GM04504 (cell line): ENCODE measurements at places on chromosomes 1 and 21.

DNA sequence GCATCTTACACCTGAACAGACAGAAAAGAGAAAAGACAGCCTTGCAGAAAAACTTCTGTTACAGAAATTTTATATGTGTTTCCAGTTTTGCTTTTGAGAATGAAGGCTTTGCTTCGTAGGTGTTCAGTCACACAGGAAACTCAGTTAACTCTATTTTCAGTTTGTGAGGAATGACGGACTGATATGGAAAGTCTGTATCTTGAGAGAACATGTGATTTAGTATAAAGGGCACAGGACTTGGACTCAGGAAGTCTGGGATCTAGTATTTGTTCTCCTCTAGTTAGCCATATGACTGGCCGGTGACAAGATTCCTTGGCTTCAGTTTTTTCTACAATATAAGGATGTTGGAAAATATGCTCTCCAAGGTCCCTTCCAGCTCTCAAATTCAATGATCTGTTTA, 149.1 kb downstream of the OLFM3 start:
- no peak for DNase-seq

DNA sequence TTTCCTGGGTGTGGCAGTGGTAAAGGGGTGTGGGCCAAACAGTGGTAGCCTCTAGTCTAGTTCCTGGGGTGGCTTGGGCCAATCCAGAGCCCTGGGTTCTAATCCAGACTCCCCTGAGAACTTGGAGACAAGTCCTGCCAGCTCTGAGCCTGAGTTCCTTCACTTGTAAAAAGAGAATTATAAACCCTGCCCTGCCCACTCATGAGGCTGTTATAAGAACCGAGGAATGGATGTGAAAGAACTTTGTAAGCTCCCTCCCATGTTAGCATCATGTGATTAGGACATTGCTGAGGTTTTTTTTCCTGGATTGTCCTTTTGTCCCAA, 131.0 kb downstream of the RRAGC start:
- DNase-seq, result no peak

- DNase-seq, result no peak
Measured at GRCh38 chr1:188129856-188130838, 1301.4 kb downstream of the PLA2G4A start.

- DNase-seq, result no peak
Measured at GRCh38 chr1:183227422-183228346, 41.6 kb downstream of the LAMC2 start.

GRCh38 chr1:70449049-70449448, 38.0 kb downstream of the CTH start:
- no peak for DNase-seq

DNA sequence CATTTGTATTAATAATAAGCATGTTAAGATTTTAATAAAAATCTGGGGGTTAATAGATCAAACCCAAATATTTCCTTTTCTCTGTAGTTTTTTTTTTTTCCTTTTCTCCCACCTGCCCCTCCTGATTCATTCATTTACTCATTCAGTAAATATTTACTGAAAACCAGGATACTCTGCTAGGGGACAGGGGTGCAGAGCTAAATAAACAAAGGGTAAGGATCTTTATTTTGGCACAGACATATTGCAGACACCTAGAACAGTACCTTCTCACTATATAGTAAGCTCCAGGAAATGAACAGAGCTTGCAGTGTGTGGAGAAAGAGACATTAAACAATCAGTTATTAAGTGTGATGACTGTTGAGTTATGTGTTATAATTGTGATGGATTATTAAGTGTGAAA, 60.9 kb downstream of the AK5 start:
- DNase-seq, result no peak

DNA sequence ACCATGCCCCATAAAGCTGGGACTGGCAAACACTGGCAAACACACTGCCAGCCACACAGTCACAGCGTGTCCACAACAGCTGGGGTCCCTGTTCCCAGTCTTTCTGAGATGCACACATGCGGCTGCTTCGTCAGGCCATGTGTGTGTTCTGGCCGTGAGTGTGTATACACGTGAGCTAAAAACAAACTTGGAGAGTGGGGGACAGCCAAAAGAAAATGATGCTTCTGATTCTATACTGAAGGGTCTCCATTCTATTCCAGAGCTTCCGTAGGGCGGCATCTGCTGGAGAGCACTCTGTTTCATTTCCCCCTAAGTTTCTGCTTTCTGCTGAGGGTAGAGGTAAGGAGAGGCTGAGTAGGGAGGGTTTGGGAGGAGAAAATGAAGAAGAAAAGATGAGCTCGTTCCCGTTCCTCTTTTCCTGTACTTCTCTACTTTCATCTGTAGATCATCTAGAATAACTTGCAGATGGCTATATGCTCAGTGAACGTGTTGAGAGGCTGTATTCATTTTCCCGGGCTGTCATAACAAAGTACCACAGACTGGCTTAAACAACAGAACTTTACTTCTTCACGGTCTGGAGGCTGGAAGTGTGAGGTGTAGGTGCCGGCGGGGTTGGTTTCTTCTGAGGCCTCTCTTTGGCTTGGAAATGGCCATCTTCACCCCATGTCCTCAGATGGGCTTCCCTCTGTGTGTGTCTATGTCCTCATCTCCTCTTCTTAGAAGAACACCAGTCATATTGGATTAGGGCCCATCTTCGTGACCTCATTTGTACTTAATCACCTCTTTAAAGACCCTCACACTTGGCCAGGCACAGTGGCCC, 151.6 kb downstream of the TOMM20 start:
- DNase-seq, result no peak

GRCh38 chr1:83839566-83840173, 159.3 kb downstream of the TTLL7 start:
- no peak for DNase-seq

- DNase-seq, result no peak
Measured at GRCh38 chr1:11245248-11245647, 17.1 kb downstream of the MTOR start.

DNA sequence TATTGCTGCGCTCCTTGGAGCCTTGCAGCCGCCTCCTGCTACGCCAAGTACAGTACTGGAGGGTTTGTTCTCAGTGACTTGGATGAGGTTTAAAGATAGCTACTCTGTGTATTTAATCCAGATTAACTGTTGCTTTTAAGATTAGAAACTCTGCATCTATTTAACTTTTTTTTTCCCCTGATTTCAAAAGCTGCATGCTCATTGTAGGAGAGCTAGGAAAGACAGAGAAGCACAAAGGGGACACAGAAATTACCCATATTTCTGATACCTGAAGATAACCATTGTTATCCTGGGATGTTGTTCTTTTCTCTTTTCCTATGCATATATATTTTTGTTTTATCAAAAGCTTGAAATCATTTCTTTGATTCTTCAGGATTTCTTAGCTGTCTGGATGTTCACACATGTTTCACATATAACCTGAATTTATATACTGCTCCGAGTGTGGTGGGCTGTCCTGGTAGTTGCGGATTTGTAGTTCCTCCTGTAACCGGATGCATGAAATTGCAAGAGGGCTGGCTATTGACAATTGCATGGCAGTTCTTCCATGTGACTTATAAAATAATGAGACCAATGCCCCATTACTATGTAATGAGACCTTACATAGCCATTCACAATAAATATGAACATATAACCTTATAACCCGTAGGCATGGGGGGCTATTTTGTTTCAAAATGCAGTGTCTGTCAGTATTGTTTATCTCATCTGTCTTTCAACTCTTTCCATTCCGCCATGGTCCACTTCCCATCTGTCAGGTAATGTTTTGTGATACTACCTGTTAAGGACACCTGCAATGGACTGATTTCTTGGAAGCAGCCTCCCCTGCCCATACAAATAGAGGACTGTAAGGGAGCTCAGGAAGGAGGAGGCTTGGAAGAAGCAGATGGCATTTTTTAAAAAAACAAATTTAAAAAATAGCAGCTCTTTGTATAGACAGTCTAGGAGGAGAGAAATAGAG, 1.4 kb downstream of the RAVER2 start:
- DNase-seq, result no peak

- DNase-seq, result no peak
Measured at GRCh38 chr1:5150191-5150590, 495.8 kb downstream of the AJAP1 start.

DNA sequence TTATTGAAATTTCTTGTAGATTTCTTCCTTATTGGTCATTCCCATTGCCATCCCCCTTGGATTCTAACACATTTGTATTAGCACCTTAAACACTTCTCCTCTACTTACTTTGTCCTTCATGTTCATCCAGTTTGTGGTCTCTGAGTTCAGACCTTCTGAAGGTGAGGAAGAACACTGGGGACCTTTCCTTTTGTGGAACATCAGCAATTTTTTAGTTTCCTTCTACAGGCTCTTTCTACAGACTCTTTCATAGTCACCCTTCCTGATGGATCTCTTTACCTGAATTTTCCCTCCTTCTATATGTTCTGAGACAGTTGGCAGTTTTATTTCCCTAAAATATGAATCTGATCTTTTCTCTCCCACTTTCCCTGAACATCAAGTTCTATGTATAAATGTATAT, 4.4 kb upstream of the PALMD start:
- no peak for DNase-seq

- no peak for DNase-seq
Measured at GRCh38 chr1:234235434-234235881, 137.8 kb upstream of the COA6 start.

DNA sequence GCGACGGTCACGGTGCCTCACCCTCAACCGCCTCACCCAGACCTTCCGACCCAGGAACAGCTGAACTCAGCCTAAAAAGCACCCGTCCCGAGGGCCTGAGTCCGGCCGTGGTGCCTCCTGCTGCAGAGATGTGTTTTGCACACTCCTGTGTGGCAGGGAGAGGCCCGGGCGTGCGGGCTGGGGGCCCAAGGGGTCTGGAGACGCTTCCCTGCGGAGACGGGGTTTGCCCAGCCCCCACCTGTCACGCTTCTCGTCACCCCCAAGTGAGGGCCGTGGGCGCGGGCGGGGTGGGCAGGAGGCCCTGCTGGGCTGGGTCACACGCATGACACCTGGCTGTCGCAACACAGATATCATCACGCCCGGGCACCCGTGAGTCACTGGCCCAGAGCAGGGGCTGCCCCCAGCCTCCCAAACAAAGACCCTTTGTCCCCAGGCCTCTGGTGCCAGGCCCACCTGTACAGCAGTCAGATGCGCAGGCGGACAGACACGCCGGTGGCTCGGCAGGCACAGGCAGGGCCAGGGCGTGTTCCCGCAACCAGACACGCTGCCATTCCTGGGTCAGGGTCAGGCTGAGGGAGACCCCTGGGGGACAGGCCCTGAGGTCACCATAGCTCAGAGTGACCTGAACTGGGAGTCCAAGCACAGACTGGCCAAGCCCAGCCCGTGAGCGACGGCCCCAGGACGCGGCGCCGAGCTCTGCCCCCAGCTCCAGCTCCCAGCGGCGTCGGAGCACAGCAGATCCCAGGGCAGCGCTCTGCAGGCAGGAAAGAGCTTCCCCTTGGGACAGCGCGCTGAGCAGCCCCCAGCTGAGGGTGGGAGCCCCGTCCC, 6.1 kb downstream of the B3GALT6 start:
- no peak for DNase-seq

DNA sequence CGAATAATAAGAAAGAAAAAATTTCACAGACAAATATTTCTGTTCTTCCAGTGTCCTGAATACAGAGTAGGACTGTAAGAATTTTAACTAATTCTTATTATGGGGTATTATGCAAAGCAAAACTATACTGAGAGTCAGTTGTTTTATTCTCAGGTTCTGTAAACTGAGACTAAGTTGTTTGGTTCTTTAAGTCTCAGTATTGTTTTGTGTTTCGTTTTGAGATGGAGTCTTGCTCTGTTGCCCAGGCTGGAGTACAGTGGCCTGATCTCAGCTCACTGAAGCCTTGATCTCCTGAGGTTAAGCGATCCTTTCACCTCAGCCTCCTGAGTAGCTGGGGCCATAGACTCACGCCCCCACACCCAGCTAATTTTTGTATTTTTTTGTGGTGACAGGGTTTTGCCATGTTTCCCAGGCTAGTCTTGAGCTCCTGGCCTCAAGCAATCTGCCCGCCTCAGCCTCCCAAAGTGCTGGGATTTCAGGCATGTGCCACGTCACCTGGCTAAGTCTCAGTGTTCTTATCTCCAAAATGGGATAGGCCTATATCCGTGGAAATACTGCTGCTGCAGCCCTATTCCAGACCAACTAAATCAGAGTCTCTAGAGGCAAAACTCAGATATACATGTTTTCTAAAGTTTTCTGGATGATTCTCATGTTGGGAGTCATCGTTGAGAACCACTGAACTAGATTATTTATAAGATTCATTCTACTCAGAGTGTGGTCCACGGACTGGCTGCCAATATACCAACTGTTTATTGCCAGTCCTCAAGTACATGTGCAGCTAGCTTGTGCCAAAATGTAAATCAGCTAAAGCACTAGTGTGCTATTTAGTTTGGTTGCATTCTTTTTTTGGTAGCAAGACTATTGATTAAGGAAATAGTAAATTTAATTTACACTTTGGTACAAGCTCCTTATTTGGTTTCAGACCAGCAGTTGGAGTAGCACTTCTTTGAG, 116.6 kb downstream of the HS2ST1 start:
- DNase-seq, result no peak

- DNase-seq, result no peak
Measured at GRCh38 chr1:99748419-99748818, 18.0 kb downstream of the FRRS1 start.

GRCh38 chr1:13819642-13820041, 119.7 kb downstream of the PRDM2 start:
- no peak for DNase-seq

GRCh38 chr1:37473431-37474045, 842 bp upstream of the ZC3H12A start:
- DNase-seq, result no peak

- no peak for DNase-seq
Measured at GRCh38 chr1:37094302-37094701, 60.0 kb upstream of the GRIK3 start.

- DNase-seq, result no peak
Measured at GRCh38 chr1:10242811-10243210, 32.4 kb downstream of the KIF1B start.

- no peak for DNase-seq
Measured at GRCh38 chr1:55503663-55504305, 288.6 kb upstream of the USP24 start.

- no peak for DNase-seq
Measured at GRCh38 chr1:169487561-169487960, 1.8 kb upstream of the SLC19A2 start.

DNA sequence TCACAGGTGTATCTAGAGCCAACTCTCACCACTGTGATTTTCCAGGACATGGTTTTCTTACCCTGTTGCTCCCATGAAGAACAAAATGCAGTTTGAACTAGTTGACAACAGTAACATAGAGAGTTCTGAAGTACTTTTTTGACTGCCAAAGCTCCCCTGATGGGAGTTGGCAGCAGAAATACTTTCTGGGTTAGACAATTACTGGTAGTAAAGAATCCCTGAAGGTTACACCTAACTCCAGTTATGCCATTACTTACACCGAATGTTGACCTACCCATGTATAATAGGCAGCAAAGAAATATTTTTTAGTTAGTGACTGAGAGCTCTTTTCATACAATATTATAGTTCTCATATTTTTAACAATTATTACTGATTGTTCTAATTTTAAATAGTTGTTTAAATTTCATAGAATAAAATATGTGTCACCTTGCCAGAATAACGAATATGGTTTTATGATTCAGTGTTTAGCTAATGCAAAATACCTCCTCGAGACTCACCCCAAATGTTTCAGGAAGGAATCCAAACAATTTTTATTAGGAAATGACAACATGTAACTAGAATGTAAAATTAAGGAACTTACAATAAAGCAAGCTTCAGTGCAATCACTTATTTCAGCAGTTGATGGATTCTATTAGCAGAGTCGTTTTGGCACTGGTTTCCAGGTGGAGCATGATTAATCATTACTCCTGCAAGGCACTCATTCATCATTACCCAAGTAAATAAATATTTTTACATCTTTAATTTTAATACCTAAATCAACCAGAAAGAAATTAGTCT, 237.6 kb downstream of the MRPL39 start:
- DNase-seq, result peak; percentile 65

GRCh38 chr1:106249365-106249764, 807.1 kb upstream of the PRMT6 start:
- DNase-seq, result no peak
